ENCODE measurements at places on chromosomes 11 and 22.

GRCh38 chr22:21839765-21840140, 27.7 kb downstream of the MAPK1 start:
- DNase-seq = no peak

GRCh38 chr11:4441515-4441914, 7.6 kb upstream of the OR52K2 start:
- DNase-seq = no peak

DNA sequence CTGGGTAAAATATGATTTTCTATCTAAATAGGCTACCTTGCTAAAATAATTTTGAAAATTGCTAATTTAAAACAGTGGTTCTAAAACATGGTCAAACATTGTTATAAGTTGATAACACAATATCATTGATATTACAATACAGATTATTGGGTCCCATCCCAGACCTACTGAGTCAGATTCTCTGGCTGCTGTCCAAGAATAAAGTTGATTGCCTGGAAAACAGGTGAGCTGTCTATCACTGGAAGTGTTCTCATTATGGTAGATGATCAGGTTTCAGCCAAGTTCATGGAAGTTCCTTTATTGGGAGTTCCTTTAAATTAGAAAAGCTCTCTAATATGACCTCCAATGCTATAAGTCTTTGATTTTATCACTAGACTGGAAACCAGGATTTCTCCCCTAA, 52.3 kb downstream of the SC5D start:
- no peak for DNase-seq

- no peak for DNase-seq
Measured at GRCh38 chr11:67396259-67396581, 4.4 kb downstream of the RAD9A start.

DNA sequence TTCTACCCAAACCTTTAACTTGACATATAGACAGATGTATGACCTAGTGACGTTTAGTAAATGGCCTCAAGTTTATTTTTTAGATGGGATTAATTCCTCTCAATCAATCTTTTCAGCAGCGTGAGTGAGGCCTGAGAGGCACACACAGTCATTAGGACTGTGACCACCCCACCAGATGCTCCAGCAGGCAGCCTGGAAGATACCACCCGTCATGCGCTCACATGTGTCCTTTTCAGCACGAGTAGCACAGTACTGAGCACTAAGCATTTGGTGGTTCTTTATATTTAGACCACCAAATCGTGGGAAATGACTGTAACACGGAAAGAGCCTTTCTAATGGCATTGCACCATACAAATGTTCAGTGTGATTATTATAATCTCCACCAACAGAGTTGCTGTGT, 354.6 kb upstream of the DDI1 start:
- no peak for DNase-seq

DNA sequence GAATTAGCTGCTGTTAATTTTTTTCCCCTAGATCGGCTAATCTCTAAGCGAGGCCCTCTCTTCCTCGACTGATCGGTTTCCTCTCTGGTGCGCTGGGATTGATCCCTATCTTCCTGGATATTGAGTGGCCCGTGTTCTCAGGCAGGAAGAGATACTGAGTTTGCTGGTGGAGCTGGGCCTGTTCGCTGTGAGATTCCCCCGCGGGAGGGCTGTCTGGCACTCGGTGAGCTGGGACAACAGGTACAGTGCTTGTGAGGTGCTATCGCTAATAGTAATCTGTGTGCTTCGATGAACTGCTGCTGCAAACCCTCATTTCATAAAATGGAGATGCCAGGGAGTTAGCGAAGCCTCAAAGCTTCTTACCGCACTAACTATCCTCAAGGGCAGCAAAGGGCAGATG, 310.3 kb downstream of the NXPE2 start:
- DNase-seq = no peak

GRCh38 chr11:108148556-108148955, 27.2 kb downstream of the ACAT1 start:
- DNase-seq = no peak

DNA sequence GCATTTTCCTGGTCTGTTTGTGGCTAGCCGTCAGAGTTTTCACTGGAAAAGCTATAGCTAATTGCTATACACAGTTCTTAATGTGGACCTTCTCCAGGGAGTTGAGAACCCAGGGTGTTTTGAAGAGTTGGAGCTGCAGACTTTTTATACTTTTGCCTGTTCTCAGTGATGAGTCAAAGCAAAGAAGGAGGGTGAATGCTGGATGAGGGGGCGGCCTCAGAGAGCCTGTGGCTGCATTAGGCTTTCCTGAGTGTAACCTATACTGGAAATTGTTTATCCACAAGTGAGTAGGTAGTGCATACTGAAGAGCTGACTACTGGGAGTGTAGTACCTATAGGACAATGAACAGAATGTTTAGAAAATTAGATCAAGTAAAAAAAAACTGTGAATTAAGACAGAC, 79.7 kb upstream of the HORMAD2 start:
- peak; percentile 8 for DNase-seq

- peak; percentile 39 for DNase-seq
Measured at GRCh38 chr11:125123947-125124617, 12.7 kb upstream of the TMEM218 start.

DNA sequence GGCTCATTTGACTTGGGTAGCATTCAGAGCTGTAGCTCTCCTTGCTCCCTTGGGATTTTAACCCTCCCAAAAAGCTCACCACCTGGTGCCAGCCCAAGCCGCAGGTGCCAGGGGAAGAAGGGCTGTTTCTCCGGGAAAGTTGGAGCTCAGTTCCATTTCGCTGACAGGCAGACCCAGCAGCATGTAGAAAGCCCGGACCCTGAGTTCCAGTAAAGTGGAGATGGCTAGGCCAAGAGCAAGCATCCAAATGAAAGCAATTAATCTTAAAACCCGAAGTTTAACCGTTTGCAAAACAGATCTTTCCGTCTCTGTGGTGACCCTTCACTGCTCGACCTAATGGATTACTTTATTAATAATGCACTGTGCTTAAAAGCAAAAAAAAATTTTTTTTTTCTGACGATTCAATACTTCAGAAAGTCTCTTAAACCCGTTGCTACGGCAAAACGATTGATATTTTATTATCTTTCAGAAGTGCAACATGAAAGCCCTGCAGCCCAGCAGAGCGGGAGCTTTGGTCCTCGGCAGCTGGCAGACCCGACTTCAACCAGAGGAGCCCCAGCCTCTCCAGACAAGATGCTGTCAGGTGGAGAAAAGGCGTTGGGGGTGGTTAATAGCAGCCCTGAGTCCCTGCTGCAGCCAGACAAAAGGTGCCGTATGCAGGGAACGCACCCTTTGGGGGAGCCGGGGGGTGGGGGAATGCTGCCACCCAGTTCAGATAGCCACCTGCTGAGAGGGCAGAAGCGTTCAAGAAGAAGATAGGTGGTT, 3.3 kb downstream of the LMO1 start:
- no peak for DNase-seq

GRCh38 chr11:76655501-76656049, 15.0 kb downstream of the LRRC32 start:
- no peak for DNase-seq

DNA sequence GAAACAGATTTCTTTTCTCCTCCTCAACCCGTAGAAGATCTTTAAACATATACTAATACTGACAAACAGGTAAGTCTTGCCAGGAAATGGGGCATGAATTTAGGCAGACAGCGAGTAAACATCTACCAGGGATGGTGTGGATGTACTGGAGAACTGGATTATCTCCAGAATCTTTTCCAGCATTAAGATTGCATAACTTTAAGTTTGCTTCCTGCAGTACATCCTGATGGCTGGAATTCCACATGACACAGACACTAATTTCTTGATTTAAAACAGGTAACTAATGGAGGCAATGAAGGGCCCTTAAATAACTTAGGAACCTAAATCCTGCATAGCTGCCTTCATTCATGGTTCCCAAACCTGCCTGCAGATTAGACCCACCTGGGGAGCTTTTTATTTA, 40.7 kb downstream of the JHY start:
- no peak for DNase-seq

GRCh38 chr11:35166369-35167360, 27.7 kb downstream of the CD44 start:
- no peak for DNase-seq

- no peak for DNase-seq
Measured at GRCh38 chr22:39522567-39523300, 2.4 kb downstream of the ATF4 start.

DNA sequence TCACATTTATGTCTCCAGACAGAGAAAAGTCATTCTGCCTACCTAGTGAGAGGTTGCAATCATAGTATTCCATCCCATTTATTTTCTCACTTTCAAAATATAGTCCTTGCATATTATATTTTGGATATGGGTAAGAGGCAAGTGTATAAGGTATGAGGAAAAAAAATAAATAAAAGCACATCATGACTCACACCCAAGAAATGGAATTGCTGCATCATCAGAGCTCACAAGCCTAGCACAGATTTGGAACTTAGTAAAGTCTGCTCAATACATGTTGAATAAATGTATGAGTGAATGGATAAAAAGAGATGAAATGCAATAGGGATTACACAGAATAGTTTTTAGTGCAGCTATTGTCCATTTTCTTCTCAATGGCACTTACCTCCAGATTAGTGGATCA, 2.5 kb upstream of the OR51G1 start:
- DNase-seq = no peak

DNA sequence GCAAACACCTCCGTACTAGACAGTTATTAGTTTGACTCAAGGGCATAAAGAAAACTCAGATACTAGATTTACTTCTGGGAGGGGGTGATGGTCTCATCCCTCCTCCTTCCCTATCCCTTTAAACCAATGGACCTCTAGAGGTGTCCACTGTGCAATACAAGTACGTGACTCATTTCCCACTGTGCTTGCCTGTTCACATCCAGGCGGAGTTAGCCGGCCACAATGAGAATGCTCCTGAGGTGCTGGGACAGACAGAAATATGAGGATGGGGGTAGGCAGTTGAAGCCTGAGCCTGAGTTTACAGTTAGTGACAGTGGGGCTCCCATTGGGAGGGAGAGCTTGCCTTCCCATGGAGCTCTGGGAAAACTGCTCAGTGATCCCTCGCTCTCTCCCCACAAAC, 8.4 kb upstream of the PMM1 start:
- no peak for DNase-seq

DNA sequence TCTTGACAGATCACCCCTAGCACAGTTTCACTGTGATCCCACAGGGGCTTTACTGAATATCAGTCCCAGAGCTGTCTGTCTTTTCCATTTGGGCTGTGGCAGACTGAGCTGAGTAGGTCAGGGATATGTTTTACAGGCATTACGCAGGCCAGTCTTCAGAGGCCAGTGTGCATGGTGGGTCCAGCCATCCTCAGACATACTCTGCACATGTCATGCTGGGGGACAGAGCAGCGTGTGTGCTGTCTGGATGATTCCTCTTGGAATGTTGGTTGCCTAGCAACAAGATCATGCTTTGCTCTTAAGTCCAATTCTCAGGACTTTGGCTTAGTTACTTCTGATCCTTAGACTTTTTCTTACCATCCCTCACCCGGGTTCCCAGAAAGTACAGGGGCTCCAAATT, 736.5 kb downstream of the DLG2 start:
- no peak for DNase-seq

GRCh38 chr11:36452236-36452940, 57.7 kb downstream of the TRAF6 start:
- peak; percentile 8 for DNase-seq
